Nucleus accumbens (tissue), 56 donors: ENCODE measurements at places on chromosomes 2 and 18.

DNA sequence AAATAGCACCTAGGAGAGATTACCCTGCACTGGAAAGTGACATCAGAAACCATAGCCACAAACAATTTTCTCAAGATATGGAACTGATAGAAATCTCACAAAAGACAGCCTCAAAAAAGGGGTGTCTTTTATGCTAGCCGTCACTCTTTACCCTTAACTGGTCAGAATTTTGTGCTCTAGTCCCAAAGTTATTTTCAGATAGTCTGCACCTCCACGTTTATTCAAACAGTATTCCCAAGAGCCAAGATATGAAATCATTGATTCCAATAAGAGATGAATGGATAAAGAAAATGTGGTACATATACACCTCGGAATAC, 23.5 kb upstream of the PMAIP1 start:
- DNase-seq, result no peak

- DNase-seq, result no peak
These were observed 83.1 kb downstream of the FBXO15 start for GRCh38 chr18:74064510-74064909.

- no peak for DNase-seq
These were observed 67.6 kb downstream of the RALBP1 start for GRCh38 chr18:9542924-9543323.

DNA sequence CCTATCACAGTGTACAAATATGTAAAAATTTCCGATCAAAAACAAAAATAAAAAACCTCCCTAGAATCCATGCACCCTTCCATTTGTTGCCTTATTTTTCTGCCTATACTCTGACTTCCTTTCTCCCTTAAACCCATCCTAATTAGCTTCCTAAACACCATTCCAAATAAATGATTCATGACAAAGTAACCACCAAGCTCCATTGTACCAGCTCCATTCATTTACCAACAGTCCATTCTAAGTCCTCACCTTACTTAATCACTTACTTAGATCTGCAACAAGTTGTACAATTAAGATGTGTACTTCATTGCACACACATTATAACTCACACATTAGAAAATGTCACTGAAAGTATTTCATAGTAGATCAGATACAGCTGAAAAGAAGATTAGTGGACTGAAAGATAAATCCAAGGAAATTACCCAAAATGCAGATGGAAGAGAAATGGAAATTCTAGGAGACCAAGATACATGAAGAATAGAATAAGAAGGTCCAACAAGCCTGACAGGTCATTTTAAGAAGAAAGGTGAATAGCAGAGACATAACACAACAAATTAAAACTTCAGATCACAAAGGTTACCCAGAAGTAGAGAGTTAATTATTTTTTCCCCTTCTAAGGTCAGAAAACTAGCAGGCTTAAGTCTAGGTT, 154.6 kb downstream of the DYM start:
- no peak for DNase-seq

DNA sequence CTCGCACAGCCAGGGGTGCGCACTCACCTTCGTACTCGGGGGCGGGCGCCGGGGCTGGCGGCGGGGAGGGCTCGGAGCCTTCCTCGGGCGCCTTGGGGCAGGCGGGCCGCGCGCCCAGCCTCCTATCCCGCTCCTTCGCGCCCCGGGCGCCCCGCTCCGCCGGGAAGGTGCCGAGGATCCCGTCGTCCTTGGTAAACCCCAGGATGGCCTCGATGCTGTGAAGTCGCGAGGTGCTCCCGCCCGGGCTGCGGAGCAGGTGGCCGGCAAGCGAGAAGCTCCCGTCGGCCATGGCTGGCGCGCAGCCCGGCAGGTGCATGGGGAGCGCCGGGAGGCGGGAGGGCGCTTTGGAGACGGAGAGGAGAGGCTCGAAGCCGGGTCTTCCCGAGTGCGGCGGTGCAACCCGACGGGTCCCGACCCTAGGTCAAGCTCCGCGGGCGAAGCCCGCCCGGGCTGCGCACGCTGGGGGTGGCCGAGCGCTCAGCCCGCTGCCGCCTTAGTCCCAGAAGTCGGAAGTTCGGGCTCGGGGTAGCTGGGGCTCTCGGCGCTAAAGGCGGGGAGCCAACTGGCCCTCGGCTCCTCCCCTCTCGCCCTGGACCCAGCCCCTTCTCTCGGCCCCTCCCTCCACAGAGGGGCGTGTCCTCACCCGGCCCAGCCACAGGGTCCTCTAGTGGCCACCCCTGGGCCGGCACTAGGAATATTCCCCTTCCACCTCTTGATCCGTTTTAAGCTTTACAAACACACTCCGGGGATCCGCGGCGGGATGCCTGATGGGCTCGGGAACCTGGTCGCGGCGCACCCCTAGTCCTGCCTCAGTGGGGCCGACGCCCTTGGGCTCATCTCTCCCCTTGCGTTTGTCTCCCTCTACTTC, at the start of gene RAX:
Gene RAX (minus strand): TSS at position 564 of the 868 bp plus-strand sequence. CDS start 248 bp downstream, at position 316.
- DNase-seq, result no peak

DNA sequence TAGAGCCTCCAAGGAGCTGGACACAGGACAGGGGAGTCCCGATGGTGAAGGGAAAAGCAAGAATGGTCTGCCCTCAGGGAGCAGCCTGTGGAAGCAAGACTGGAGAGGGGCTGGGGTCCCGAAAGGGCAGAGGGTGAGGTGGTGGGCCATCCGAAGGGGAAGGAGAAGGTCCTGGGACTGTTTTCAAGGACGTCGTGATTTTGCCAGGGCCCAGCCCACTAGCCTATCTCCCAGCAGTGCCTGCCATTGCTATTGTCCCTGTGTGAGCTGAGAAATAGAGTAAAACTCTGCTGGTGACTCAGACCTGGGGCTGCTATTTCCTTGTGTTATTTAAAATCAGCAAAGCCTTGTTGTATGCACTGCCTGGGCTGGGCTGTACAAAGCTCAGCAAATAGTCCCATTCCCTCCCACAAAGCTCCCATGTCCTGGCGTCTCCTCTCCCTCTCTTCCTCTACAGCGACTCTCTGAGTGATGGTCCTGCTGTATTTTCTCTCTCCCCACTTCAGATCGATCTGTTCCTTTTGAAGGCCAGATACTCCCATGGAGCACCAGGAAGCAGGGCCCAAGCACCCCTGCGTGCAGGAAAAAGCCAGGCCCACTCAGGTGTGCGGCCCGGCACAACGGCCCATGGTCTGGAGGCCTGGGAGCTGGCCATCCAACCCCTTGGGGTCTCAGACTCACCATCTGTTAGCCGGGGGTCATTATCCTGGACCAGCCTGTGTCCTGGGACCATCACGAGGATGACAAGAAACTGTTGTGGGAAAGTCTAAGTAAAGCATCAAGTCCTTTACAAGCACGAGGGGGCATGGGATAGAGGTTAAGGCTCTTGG, 65.0 kb upstream of the OTOF start:
- no peak for DNase-seq

DNA sequence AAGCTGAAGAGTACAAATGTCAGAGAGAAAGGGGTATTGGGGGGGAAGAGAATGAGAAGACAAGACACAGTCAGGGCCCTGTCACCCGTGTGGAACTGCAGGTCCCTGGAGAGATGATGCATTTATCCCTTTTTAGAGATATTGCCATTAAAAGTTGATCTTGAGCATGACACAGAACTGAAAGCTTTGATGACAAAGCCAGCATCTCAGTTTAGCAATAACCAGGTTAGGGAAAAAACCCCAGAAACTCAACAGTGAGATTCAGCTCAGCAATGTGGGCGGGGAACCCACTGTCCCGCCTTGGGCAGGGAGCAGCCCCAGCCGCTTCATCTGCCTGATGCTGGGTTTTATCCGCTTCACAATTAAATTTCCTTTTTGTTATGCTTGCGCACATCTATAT, 181.1 kb downstream of the NEDD4L start:
- no peak for DNase-seq

DNA sequence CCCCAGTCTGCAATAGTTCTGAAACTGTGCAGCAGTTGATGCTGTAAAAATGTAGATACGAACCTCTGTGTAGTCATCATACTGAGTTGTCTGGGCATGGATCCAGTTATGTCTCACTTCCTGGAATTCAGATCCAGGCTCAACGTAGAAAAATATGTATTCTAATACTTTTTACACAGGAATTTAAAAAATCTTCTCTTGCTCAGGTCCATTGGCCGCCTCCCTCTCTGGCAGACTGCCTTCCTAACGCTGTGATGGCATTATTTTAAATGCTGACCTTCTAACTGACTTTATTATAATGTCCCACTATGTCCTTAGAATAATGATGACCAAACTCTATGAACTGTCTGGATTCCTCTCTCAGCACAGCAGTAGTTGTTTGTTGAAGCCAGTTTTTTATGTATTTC, 119.6 kb downstream of the FEZ2 start:
- DNase-seq, result no peak

GRCh38 chr2:71995067-71995665, 152.5 kb downstream of the CYP26B1 start:
- DNase-seq, result no peak

- no peak for DNase-seq
These were observed 81.5 kb upstream of the PGAP1 start for GRCh38 chr2:197007716-197008628.

GRCh38 chr2:20224164-20224715, 690 bp downstream of the SDC1 start:
- DNase-seq, result no peak

DNA sequence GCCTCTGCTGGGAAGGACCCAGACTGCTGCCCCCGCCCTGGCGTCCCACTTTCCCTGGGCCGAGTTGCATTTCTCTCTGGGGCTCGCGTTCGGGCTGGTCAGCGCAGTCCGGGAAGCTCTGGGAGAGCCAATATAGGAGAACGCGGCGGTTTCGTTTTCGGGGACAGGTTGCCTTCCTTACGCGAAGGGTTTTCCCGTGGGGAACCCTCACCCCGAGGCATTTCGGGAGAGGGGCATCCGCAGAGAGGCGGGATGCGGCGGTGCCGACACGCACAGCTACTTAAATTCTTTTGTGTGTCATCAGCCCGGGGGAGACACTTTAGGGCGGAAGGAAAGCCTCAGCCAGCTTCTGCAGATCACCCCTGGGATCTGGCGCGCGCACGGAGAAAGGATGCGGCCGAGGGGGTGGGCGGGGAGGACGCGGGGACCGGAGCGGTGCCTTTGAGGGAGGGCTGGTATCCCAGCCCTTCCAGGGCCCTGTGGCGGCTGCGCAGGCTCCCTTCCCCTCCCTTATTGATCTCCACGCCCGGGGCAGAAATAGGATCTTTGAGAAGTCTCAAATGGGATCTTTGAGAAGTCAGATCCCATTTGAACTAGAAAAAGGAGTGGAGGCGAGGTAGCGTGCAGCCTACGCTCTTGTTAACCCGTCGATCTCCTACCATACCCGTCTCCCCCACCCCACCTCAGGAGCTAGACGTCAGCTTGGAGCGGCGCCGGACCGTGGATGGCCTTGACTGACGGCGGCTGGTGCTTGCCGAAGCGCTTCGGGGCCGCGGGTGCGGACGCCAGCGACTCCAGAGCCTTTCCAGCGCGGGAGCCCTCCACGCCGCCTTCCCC, 1.2 kb downstream of the GATA6 start:
- DNase-seq, result no peak

GRCh38 chr2:166137331-166137730, 9.5 kb upstream of the SCN1A start:
- DNase-seq, result no peak

DNA sequence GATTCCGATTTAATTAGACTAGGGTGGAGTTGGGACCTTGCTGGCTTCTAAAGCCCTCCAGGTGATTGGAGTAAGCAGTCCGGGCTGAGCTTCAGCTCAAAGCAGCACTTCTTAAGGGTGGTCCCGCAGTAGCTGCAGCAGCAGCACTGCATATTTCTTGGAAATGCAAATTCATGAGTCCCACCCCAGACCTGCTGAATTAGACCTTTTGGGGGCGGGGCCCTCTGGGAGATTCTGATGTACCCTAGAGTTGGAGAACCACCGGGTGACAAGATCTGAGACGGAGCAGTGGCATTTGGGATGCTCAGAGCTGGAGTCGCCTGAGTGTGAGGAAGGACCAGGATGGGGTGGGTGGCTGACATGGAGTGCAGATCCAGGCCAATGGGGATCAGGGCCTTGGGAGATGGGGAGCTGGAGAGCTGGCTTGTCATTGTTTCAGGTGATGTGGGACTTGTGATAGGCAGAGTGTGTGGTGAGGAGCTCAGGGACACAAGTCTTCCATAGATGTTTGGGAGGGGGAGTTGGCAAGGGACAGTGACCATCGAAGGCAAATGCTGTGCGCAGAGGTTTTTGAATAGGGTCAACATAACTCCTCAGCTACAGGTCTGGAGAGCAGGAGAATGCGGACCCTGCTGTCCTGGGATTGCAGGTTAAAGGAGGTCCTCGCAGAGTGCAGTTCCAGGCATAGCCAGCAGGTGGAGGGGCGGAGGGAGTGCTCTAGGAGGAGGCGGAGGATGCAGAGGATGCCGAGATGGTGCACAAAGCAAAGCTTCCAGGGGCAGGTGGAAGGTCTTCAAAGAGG, 130.9 kb upstream of the RAB12 start:
- no peak for DNase-seq

DNA sequence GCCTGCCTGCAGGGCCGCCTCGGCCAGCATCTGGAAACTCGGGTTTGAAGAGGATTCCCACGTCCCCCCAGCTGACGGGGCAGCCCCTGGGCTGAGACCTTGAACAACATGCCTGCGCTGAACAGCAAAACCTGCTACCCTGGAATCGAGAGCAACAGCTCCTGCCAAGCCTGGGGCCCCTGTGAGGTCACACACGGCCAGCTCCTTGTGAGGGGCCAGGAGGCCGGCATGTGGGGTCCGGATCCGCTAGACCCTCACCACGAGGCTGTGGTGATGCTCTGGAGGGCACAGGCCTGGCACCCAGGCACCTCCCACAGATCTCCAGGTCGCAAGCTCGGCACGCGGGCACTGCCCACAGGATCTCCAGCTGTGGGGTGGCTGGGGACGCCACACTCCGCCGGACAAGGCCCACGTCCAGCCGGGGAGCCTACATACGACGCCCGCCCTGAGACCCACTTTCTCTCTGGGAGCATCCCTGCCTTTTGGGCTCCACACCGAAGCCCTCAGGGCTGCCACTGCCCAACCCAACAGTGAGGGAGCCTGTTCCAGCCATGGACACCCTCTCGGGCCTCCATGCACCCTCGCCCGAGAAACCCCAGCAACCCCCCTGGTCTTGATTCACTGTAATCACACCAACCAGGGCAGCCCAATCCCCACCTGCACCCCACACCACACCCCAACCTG, 34.1 kb downstream of the SLC66A2 start:
- DNase-seq, result no peak

DNA sequence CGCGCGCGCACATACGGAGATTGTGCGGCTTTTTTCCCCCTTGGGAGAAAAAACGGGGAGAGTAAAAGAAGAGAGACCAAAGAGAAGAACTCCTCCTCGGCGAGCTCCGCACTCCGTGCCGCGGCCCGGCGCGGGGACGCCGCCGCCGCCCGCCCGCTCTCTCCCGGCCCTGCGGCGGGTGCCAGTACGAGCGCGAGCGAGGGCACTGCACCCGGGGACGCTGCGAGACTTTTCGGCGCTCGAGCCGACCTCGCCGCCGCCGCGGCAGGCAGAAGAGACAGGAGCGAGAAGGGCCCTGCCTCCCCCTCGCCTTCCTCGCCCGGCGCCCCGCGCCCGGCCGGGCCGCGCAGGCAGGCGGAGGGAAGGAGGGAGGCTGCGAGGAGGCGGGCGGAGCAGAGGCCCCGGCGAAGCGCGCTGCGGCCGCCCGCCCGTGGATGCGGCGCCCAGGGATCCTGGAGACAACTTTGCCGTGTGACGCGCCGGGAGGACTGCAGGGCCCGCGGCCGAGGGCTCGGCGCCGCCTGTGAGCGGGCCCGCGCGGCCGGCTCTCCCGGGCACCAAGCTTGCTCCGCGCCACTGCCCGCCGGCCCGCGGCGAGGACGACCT, 857 bp upstream of the INHBB start:
- no peak for DNase-seq
